Transverse colon (tissue), 4 donors: ENCODE measurements at places on chromosomes 11 and 22. TPM values are rescaled to one million over a fixed set of nuclear protein-coding genes. Genes with fewer than 3 reads are reported as not detected.
A peak's percentile ranks its signal among the peaks of the same experiment; 100 is the strongest.

DNA sequence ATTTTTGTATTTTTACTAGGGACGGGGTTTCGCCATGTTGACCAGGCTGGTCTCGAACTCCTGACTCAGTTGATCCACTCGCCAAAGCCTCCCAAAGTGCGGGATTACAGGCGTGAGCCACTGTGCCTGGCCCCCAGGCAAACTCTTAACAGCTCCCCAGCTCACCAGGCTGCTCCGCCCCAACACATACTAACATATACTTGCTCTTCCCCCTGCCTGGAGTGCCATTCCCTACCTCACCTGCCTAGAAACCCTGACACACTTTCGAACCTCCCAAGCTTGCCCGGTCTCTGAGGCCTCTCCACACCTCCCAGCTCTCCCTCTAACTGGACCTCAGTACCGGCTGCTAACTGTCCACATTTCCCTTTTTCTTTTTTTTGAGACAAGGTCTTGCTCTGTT, 8.5 kb downstream of the MAP4K2 start:
- DNase-seq: no peak

DNA sequence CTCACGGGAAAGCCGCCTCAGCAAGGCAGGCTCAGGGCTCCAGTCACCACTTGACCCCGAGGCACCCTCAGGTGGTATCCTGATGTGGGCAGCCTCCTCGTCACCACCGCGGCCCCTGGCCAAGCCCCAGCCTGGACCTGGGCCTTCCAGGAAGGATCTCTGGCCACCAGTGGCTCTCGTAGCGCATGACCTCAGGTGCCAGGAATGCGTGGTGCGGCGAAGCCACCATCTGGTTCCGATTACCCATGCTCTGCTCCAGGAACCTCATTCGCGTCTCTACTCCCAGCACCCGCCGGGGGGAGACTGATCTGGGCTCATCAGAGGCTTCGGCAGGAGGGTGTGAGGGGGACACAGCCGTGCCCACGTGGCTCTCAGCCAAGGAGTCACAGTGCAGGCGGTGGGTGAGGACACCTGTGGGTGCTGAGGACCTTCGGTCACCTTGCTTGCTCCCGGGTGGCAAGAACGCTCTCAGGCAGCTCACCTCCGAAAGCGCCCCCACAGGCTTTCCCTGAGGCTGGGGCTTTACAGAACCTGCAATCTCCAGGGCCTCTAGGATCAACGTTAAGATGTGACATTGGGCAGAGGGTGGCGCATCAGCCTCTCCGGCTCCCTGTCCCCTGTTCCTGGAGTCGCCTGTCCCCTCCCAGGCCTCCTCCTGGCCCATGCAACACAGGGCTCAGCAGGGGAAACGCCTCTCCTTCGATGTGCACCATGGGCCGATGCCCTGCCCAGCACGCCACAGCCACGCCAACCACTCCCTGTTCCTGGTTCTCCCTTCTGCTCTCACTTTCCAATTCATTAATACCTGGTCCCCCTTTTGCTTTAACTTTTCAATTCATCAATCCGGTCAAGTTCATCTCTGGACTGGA, 39.0 kb downstream of the TBX1 start:
- DNase-seq: no peak

DNA sequence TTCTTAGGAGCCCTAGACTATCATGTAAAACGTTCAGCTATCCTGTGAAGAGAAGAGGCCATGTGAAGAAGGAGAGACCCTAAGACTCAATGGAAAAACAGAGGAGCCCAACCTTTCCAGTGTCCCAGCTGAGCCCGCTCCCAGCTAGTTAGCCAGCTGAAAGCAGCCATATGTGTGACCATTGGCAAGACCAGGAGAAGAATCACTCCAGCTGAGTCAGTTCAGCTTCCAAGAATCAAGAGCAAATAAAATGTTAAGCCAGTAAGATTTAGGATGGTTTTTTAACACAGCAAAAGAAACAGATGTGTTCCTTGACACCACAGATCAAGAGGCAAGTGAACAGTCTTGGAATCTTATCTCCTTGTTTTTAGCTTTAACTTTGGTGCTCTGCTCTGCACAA, 108.0 kb downstream of the CCDC81 start:
- no peak for DNase-seq

- no peak for DNase-seq
Measured at GRCh38 chr11:27972522-27973170, 135.3 kb downstream of the KIF18A start.

- DNase-seq: no peak
Measured at GRCh38 chr22:36334821-36335603, 52.8 kb downstream of the MYH9 start.

GRCh38 chr22:32119568-32120235, 39.4 kb downstream of the C22orf42 start:
- DNase-seq: no peak

- no peak for DNase-seq
Measured at GRCh38 chr22:22061085-22062077, 78.8 kb upstream of the TOP3B start.

GRCh38 chr11:62171261-62171723, 18.7 kb upstream of the SCGB1D1 start:
- DNase-seq: peak; percentile 85

- DNase-seq: no peak
Measured at GRCh38 chr11:23111527-23111926, 251.3 kb upstream of the CCDC179 start.

DNA sequence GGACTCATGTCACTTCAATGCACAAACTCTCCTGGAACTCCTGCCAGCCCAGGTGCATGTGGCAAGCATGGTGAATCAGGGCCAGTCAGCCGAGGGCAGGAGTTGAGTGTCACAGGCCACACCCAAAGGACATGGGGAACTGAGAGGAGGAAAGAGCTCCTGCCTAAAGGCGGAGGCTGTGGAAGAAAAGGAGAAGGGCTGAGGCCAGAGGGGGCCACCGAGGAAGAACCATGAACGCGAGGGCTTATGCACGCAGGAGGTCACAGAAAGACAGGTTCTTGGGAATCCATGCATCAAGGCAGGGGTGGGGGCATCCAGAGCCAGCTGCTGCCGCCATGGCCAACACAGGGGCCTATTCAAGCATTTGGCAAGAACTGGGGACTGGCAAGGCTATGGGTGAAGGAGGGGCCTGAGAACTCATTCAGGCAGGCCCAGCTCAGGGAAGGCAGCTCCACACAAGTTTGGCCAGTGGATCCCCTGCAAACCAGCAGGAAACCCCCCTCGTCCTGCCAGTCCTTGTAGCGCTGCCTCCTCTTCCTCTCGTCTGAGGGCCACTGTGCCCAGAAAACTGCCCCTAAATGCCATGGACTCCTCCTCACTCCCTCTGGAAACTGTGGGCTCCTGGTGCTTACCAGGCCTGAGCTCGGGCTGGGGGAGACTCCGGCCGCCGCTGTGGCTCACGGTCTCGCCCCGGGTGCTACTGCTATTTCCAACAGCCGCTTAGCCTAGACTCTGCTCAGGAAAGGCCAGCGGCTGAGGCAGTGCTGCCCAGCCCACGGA, 15.4 kb downstream of the PPM1F start:
- peak; percentile 32 for DNase-seq

DNA sequence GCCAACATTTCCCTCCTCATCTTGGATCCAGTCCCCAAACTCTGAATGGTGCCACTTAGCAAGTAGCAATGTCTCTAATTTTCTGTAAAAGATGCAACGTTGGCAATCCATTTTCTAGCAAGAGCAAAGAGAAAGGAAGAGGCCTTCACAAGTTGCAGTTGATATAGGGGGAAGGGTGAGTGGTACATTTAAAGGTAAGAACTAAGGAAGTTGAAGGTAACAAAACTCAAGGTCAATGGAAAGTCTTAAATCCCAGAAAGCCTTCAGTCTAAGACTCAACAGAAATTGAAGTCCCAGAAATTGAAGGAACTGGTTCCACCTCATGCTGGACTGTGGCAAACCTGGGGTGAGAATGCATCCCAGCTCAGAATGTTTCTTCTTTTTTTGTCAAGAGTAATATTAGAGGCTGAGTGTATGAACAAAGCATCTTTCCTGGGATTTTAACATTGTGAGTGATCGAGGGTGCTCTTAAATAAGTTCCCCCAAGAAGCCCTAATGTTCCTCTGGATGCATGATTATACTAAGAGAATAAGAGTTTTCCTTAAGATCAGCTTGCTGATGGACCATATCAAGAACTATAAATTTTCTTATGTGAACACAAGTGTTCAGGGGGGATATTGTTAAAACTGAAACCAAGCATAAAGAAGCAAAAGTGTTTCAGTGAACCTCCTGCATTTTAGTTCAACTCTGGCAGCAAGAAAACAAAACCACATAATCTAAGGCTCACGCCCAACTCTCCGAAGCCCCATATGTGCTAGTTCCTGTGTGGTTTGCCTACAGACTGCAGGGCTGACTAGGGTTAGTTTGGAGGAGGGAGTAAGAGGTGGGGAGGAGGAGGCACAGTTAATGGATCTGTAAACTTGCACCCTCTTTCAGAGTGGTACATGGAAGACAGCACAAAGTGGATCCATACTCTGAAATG, at the start of gene GRAP2:
TSS of gene GRAP2 (plus strand) at position 779 of the 922 bp plus-strand sequence. CDS start 46,023 bp downstream, outside the sequence.
- peak; percentile 32 for DNase-seq

DNA sequence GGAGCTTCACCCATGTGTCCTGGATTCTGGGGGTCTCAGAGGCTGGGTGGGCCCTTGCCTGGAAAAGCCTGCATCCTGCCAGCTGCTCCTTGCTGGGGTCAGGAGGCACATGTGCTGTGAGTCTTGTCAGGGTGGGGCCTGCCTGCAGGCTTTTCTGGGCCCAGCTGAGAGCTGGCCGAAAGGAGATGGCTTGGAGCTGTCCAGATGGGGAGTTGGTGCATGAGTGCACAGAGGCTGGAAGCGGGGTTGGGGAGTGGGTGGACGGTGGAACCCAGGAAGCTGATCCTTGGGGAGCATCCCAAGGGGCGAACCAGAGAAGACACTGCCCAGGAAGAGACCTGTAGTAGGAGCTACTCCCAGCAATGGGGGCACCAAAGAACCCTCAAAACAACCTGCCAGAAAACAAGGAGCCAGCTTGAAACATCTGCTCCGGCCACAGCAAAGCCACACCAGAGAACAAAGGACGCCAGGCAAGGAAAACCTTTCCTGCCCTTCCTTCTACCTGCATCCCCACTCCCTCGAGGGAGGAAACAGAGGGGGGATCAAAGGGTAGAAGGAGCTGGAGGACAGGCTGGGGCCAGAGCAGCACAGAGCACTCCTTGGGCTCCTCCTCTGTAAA, 8.2 kb upstream of the KCTD17 start:
- DNase-seq: no peak

- DNase-seq: no peak
Measured at GRCh38 chr22:44667276-44667675, 34.7 kb upstream of the PRR5 start.

DNA sequence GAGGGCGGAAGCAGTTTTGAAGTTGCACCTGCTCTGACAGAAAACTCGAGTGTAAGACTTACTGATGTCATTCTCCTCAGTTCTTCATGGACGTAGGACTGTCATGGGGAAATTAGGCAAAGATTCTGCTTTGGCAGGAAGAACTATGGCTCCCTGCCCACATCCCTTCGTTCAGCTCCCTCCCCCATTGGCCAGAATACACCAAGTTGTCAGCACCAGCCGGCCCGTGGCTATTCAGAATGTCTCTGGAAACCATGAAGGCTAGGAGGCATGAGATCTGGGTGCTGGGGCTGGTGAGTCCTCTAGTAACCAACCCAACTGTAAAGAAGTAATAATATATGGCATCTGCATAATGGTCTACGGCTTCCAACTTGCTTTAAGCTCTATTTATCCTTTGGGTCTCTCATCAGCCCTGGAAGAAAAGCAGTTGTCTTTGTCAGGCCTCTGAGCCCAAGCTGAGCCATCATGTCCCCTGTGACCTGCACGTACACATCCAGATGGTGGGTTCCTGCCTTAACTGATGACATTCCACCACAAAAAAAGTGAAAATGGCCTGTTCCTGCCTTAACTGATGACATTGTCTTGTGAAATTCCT, 74.1 kb downstream of the PIWIL4 start:
- no peak for DNase-seq

DNA sequence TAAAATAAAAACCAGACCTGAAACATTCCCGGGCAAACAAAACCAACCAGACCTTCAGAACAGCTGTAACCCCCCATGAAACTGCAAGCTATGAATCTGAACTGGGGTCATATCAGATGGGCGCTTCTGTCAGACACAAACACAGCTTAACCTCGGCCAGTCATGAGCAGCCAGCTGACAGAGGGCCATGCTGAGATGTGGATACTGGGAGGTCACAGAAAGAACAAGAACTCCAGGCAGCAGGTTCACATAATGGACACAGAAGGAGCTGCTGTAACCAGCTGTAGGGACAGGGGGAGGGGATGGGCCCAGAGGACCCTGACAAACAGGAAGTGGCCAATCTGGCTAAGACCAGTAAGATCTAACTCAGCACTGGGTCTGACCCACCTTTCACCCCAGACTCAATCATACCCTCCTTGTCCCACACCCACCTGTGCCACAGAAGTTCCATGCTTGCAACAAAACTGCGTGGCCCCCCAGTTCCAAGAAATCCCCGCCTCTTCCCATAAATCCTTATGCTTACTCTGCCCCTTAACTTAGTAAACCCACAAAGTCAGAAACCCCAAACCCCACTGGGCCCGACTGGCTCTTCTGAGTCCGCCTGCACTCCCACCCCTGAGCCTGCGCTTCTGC, 4.0 kb downstream of the APOL4 start:
- DNase-seq: no peak

DNA sequence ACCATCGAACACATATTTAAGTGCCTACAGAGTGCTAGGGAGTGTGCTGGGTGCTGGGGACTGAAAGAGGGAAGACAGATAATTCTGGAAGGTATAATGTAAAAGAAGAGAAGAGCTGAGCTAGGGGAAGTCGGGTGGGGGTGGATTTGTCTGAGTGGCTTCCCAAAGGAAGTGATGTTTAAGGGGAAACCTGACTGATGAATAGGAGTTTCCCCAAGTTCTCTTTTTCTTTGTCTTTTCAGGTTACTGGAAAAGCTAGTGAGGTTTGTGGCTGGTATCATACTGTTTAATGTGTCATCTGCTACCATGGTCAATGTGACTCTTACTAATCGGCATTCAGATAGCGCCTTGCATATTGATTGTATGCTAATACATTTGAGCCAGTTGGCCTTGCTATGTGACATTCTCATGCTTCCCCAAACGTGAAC, 151.6 kb upstream of the MTMR2 start:
- no peak for DNase-seq

DNA sequence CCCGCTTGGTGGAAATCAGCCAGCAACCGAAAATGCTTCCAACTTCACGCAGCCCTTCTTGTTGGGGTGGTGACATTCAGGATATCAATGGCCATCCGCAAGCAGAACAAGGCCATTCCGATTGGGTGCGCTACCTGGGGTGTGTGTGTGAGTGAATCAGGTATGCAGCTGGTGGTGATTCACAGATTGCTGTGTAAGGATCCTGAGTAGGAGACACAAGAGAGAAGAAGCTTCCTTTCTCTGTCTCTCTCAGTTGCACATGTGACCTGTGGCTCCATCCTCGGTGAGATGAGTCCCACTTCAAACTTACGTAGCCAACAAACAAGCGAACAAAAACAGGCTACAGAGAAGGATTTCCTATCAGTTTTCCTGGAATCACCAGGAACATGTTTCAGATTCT, 9.6 kb upstream of the TMEM184B start:
- no peak for DNase-seq

The ZNRF3 gene
- 10.7 TPM for total RNA-seq

The RTN4R gene
- 22.8 TPM for total RNA-seq

The IMMP1L gene
- 13.8 TPM for total RNA-seq

The KCNQ1 gene
- 22.0 TPM for total RNA-seq

The TSPAN32 gene
- total RNA-seq: not detected
